Activated naive CD4-positive, alpha-beta T cell treated with anti-CD3 and anti-CD28 coated beads, Interleukin-2, amount 10 ng/mL, durations not matched to agents 7 days and 5 days (primary cell): ENCODE measurements at places on chromosomes 4 and X.

DNA sequence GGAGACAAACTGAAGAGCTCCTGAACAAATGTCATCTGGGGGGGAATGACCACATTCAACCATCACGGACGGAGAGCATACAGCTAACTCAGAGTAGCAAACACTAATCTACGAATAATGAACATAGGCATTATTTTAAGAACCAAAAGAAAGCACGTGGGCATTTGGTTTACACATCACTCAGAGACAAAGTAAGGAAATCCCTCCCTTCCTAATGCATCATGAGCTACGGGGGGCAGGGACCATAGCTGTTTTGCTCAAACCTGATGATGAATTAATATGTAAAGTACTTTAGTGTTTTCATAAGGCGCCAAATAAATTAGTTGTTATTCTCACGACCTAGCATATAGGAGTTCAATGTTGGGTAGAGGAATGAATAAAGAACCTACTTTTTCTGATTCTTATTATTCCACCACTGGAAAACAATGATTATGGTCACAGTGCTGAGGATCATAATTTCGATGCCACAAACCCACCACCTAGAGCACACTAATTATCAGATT lies 11.7 kb upstream of the TMEM156 start:
- peak; percentile 32 for DNase-seq

- DNase-seq = peak; percentile 77
Observed at GRCh38 chrX:154369449-154370299, 4.8 kb downstream of the FLNA start.

DNA sequence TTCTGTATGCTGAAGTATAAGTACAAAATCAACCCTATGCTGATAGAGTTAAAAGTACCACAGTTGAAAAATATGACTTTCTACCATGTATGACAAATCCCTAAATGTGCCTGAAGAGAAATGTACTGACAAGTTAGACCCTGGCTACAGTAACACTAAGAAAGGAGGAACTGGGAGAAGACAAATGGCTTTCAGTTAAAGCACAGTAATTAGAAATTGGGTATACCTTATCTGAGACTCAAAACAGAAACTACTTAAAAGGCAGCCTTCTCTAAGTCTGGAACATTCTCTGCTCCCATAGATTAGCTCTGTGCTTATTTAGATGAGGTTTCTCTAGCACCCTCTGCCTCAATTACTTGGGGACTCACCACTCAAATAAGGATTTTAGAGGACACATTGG lies 189.1 kb downstream of the GPC3 start:
- DNase-seq = no peak

DNA sequence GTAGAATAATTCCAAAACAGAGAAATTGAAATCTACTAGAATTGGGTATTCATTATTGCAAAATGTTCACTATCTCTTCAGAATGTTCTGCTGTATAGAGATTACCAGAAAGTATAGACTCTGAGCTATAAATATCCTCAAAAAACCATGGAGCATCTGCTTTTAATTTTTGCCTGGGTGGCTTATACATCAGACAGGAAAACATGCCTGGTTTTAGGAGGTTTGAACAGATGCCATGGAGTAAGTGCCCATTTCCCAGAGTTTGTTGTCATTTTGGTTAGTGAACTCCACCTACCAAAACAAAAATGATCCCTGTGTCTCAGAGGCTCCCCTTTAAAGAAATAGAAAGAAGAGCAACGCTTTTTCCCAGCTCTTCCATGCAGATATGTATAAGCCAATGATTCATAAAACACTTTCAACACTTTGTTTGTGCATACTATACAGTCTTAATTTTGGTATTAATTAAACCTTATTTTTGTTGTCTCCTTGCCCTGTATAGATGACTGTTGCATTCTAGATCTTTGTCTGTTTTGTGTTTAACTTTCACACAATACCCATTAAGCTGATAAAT lies 68.7 kb downstream of the MEPE start:
- DNase-seq = no peak

GRCh38 chr4:84443523-84443922 lies 55.6 kb downstream of the NKX6-1 start:
- DNase-seq = no peak

DNA sequence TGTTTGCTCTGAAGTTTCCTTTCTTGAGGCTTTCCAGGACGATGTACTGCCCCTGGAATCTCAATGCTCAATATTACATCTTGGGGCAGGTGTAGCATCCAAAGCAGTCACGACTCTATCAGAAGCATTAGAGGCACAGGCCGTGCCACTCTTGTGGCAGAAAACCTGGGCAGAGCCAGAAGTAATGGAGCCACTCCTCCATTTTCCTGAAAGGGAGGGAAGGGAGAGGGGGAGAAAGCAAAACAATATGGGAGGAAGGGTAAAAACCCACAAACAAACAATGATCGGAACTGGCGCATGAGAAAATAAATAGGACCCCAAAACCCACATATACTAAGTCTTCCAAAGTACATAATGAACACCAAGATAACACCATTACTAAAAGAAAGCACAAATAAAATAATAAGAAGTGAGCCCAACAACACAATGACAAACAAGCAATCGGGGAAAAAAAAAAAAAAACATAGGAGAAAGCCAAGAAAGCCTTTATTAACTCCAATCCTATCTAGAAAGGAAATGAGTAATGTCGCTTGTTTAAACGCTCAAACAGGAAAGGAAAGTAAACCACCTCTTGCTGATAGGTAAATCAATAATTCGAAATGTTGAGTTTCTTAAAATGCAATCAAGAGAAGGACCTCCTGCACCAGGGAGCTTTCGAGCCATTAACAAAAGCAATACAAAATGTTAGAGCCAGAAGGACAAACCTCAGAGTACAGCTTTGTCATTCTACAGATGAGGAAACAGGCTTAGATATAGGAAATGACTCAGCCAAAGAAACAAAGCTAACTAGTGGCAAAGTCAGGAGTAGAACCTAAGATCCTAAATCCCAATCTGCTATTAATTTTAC lies 117.4 kb downstream of the ATRX start:
- DNase-seq = no peak

DNA sequence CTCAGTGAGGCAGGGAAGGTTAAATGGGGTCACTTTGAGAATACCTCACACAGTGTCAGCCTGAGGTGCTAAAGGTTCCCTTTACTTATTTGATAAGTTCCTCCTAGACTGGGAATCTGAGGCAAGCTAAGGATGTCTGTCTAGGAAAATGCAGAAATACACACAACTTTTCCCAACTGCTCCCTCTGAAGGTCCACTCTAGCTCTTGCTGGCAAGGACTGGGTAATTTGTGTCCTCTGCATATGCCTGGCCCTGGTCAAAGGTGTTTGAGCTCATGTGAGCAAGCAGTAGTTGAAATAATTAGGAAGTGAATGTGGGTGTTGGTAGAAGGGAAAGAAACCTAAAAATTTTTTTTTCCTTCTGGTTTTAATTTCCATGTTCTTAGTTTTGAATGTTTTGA lies 21.3 kb downstream of the TXLNG start:
- no peak for DNase-seq

DNA sequence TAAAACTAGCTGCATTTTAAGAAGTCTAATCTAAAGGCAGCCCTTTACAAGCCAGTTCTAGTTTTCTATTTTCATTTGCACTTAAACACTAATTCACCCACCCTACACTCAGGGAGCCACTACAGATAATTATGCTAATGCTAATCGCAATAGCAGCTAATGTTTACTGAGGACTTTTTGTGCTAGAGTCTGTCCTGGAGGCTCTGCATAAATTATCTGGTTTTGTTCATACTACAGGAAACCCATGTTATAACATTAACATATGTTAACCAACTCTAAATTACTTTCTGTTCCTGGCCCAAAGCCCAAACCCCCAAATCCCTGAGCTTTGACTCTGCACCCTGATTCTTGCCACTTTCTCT lies 480 bp upstream of the RADX start:
- no peak for DNase-seq

- no peak for DNase-seq
Observed at GRCh38 chr4:2105559-2105958, 46.4 kb downstream of the NAT8L start.

- DNase-seq = no peak
Observed at GRCh38 chr4:122903766-122904288, 18.6 kb downstream of the NUDT6 start.

- no peak for DNase-seq
Observed at GRCh38 chrX:150506486-150506885, 61.9 kb upstream of the MTM1 start.

DNA sequence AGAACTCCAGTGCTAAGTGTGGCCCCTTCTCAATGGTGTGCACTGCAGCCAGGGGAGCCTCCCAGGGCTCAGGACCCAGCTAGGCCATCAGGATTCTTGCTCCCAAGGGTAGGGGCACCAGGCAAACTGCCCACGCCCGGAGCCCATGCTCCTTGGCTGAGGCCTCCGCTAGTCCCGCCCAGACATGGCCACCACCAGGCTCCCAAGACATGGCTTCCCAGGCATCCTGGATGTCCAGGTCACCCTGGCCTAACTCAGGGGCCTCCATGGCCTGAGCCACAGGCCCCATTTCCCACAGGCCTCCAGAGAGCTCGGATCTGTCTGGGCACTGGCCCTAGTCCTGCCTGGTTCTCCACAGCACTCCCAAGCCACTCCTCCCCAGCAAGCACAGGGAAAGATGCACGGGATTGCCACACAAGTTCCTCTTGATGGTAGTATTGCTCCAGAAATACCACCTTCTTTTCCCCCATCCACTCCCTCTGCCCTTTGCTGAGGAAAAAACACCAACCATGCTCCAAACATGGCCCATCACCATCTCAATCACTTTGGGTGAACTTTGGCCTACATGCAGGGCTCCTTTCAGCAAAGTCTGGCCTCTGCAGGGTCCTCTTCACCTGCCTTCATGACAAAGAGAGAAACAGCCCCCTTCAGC lies 274.7 kb upstream of the AGTR2 start:
- no peak for DNase-seq
